ENCODE measurements at places on chromosomes 5 and 9. TPM values are rescaled to one million over a fixed set of nuclear protein-coding genes. Genes with fewer than 3 reads are reported as not detected.

The SLC34A3 gene
- total RNA-seq: 1.0 TPM

- no peak overlapping the region for H3K4me3 ChIP-seq
- no peaks in the 10 kb centered on the region for H3K36me3 ChIP-seq
Measured at GRCh38 chr5:2158767-2159166, 276.0 kb upstream of the IRX4 start.

The GLDC gene
- total RNA-seq: 8.1 TPM

The C5 gene
- total RNA-seq: 2.9 TPM

The RAB3C gene
- total RNA-seq: not detected

The ORM2 gene
- total RNA-seq: not detected

The CTXN3 gene
- total RNA-seq: not detected

The RECK gene
- 5.0 TPM for total RNA-seq

The WDR38 gene
- total RNA-seq: not detected

All from PC-3 (cell line).